Activated naive CD4-positive, alpha-beta T cell treated with anti-CD3 and anti-CD28 coated beads, Interleukin-2, amount 10 ng/mL, durations not matched to agents 7 days and 5 days (primary cell): ENCODE measurements at places on chromosomes 4 and X.
A peak's percentile ranks its signal among the peaks of the same experiment; 100 is the strongest.

GRCh38 chr4:5461477-5461876, 246.9 kb downstream of the EVC2 start:
- no peak for DNase-seq

DNA sequence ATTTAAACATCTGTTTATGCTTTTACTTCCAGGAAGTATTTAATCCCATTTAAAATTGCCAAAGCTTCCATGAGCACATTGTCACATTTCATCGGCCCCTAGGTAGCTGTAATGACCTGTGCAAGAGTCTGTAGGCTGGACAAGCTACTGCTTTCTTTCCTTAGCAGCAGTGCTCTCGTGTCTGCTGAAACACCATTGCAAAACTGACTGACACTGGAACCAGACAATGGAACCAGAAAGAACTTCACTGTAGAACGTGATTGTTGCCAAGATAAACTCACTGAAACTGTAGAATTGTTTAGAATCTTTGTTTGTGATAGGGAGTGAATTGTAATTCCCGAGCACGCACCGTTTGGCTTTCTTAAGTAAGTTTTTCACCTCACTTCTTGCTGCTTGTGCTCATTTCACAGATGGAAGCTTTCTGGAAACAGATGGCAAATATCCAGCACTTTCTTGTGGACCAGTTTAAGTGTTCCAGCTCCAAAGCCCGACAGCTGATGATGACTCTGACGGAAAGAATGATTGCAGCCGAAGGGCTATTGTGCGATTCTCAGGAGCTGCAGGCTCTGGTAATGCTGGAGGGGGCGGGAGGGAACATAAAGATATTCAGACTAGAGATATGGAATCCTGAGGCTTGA, 36.9 kb downstream of the EVC start:
- no peak for DNase-seq

GRCh38 chrX:49041744-49042580, 1.2 kb downstream of the TFE3 start:
- peak; percentile 29 for DNase-seq

- DNase-seq, result no peak
Measured at GRCh38 chr4:77043507-77044136, 32.2 kb downstream of the CCNI start.

DNA sequence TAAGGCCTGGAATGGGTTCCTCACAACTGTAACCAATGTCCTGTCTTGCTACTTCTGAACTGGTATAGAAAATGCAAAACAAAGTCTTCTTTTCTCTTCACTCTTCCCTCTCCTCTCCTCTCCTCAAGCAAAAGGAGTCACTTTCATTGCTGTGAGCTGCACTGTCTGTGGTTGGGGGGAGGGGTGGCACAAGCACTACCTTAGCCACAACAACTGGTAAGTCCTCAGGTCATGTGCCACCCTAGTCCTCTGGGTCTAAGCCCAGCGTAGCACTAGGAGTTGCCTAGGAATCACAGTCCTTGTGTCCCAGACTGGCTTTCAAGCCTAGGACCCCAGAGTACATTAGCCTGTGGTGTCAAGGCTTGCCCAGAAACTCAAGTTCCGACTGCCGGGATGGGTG, 859.3 kb upstream of the AMOT start:
- no peak for DNase-seq

- DNase-seq, result no peak
Measured at GRCh38 chr4:145871209-145871608, 67.4 kb downstream of the ZNF827 start.

DNA sequence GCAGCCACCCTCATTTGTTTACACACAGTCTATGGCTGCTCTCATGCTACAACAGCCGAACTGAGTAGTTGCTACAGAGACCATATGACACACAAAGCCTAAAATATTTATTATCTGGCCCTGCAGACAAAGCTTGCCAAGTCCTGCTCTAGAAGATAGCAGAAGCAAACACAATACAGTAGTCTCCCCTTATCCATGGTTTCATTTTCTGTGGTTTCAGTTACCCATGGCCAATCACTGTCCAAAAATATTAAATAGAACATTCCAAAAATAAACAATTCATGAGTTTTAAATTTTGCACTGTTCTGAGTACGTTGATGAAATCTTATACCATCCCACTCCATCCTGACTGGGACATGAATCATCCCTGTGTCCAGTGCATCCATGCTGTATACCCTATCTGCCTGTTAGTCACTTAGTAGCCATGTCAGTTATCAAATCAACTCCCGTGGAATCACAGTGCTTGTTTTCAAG, 40.2 kb upstream of the ZNF81 start:
- DNase-seq, result no peak

- DNase-seq, result no peak
Measured at GRCh38 chr4:107937040-107937439, 5.7 kb downstream of the CYP2U1 start.

GRCh38 chrX:13825178-13825762, 8.4 kb upstream of the GPM6B start:
- DNase-seq, result no peak

DNA sequence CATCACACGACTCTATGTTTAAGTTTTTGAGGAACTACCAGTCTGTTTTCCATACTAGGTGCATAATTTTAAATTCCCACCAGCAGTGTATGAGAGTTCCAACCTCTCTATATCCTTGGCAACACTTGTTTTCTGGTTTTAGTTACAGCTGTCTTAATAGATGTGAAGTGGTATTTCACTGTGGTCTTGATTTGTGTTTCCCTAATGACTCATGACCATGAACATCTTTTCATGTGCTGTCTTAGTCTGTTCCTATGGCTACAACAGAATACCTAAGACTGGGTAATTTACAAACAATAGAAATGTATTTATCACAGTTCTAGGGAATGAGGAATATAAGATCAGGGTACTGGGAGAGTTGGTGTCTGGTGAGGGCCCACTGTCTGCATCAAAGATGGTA, 51.5 kb upstream of the GPR78 start:
- DNase-seq, result no peak

GRCh38 chr4:147096667-147097604, 151.3 kb upstream of the TTC29 start:
- DNase-seq, result no peak

- no peak for DNase-seq
Measured at GRCh38 chr4:164136180-164136616, 617.7 kb upstream of the SMIM31 start.

GRCh38 chr4:20805716-20806115, 105.5 kb downstream of the PACRGL start:
- DNase-seq, result no peak

- DNase-seq, result peak; percentile 57
Measured at GRCh38 chrX:153411255-153411987, at the start of gene ZFP92. TSS of gene ZFP92 (plus strand) at chrX:153411472. CDS start at chrX:153418323, 6,851 bp downstream.

DNA sequence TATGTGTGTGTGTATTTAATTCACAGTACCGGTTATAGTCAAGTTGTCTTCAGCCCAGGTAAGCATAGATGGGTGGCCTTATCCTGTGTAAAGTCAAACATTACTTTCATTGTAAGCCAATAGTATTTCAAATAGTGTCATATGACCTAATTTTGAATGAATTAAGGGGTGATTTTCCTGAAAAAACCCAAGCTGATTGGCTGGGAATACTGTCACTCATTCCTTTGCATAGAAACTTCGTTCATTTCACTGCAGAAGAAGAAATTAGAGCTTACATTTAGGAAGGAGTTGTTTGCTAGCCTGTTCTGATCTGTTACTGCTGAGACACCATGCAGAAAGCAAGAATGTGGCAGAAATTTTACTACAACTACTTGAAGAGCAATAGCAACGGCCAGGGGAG, 45.4 kb downstream of the SMARCAD1 start:
- DNase-seq, result no peak

GRCh38 chr4:39533541-39533940, 6.3 kb upstream of the UGDH start:
- no peak for DNase-seq

GRCh38 chrX:34877436-34877835, 65.2 kb upstream of the FAM47B start:
- DNase-seq, result no peak

DNA sequence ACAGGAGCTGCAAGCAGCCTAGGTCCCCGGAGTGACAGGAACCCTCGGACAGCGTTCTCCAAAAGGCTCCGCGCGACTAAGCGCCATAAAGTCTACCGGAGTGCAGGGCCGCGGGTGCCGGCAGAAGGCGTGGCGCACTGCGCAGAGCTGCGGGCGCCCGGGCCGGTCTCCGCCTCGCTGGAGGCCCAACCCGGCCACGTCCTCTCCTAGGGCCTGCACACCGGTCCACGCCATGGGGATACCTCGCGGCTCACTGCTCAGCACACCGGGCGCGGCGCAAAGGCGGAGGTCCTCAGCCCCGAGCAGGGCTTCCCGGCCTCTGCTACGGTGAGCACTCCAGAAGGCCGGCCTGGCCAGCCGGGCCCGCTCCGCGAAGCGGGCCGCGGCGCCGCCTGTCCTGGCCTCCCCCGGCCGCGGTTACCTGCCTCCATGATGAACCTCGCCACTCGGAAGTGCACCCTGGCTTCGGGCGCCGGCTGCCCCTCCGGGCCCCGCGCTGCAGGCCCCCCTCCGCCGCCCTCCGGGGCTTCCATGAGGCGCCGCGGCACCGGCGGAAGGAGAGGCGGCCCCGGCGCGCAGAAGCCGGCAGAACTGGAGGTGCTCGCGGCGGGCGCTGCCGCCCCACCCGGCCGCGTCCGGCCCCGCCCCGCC, at the start of gene CCNQ:
Gene CCNQ (minus strand): TSS at position 599 of the 651 bp plus-strand sequence. CDS start 66 bp downstream, at position 533.
- DNase-seq, result peak; percentile 38

GRCh38 chr4:143307531-143307930, 29.1 kb upstream of the GAB1 start:
- no peak for DNase-seq

DNA sequence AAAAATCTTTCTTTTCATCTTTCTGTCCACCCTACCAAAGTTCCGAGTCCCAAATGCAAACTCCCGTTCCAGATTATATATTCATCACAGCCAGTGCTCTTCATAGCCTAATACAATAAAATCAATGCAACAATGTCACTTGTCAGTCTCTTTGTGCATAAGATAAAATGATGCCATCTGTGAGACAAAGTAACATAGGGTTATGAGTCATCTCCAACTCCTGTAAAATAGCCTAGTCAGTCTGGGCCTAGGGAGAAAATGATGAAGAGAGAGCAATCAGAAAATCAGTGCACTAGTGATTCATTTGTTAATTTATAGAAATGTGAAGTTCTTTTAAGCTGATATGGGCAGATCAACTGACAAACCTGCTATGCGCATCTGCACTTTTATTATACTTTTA, 689.1 kb upstream of the DIAPH2 start:
- no peak for DNase-seq

DNA sequence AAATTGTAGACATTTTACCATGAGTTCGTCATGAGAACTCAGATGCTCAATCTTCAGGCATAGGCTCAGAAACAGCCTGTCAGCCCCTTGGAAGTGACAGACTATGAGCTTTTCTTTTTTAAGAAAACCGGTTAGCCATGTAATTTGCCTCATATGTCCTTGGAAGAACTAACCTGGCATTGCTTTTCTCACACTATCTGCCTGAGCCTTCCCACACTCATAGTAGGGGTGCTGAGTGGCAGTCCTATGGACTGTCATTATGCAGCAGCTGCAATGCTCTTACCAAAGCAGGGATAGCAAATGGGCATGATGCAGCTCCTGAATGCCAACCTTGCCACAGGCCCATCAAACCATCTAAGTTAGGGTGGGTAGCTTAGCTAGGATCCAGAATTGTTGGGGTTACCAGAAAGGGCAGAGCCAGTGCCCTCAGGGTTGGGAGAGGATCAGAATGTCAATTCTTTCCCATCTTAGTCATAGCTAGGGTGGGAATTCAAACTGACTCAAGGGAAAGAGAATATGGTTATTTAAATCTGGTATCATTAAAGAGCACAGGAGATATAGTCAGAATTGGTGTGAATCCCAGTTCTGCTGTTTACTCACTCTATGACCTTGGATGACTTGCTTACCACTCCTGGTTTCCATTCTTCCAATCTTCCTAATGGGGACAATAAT, 230.6 kb upstream of the CPEB2 start:
- no peak for DNase-seq

- no peak for DNase-seq
Measured at GRCh38 chr4:38781854-38782261, 932 bp downstream of the TLR10 start.

GRCh38 chr4:2860391-2861348, 17.0 kb downstream of the ADD1 start:
- DNase-seq, result no peak

DNA sequence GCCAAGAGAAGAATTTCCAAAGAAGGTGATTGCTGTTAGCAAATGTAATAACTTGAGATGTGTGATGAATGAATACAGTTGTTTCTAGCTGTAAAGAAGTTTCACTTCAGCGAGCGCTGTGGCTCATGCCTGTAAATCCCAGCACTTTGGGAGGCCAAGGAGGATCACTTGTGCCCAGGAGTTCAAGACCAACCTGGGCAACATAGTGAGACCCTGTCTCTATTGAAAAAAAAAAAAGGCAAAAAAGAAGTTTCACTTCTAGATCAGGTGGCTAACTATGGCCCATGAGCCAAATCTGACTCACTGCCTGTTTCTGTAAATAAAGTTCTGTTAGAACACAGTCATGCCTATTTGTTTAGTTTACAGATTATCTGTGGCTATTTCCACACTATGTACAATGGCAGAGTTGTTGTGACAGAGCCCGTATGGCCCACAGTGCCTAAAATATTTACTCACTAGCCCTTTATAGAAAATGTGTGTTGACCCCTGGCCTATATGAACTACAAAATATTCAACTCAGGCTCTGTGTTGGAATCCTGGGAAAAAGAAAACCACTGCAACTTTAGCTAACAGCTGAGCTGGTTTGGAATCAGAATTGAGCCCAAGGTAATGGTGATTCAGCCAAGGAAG, 54.1 kb upstream of the PRPS1 start:
- no peak for DNase-seq

DNA sequence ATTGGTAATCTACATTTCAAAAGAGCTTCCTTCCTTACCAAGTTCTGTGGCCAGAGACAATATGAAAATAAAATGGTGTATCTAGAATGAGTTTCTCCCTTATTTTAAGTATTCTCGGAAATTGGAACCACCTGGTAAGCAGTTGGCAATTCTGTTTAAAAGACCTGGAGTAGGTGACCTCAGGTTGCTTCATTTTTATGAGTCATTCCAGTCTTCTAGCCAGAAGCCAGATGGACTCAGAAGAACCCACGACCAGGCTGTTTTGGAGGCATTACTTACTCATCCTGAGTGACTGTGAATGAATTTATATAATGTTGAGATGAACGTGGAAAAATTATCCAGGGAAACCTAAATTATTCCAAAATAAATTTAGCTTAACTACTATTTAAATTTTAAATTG, 9.1 kb downstream of the BMPR1B start:
- DNase-seq, result no peak

- peak; percentile 68 for DNase-seq
Measured at GRCh38 chr4:38177641-38178391, 217.6 kb downstream of the PTTG2 start.

- no peak for DNase-seq
Measured at GRCh38 chr4:105198541-105198940, 51.9 kb downstream of the TET2 start.

DNA sequence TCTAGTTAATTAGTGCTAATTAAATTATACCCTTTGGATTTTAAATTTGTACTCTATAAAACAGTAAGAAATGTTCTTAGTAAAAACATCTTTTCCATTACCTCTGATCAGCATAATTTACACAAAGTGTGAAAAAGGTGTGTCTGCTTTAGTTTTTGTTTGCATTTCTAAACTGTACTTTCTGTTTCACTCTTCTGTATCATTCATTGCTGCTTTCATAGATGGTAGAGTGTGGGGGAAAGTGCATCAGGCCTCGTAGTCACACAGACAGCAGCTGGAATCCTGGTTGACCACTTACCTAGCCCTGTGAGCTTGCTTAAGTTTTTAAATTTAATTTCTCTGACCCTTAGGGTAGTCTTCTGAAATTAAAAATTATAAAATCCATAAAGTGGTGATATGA, 275.4 kb upstream of the PITX2 start:
- no peak for DNase-seq
